ENCODE measurements at places on chromosomes 6 and 20.

DNA sequence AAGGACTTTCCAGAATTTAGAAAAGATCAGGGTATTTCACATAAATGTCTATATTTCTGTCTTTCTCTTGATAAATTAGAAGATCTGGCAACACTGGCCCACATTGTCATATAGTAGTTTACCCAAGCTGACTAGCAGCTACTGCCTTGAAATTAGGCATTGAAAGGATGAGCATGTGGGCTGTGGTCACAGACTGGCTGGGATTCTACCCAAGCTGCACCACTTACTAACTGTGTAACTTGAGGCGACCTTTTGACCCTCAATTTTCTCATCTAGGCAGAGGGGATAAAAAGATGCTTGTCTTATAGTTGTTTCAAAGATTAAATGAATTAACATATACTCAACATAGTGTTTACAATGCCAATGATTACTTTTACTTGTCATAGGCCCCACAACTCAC is 152.7 kb upstream of the BMP2 start:
- no peak for DNase-seq

DNA sequence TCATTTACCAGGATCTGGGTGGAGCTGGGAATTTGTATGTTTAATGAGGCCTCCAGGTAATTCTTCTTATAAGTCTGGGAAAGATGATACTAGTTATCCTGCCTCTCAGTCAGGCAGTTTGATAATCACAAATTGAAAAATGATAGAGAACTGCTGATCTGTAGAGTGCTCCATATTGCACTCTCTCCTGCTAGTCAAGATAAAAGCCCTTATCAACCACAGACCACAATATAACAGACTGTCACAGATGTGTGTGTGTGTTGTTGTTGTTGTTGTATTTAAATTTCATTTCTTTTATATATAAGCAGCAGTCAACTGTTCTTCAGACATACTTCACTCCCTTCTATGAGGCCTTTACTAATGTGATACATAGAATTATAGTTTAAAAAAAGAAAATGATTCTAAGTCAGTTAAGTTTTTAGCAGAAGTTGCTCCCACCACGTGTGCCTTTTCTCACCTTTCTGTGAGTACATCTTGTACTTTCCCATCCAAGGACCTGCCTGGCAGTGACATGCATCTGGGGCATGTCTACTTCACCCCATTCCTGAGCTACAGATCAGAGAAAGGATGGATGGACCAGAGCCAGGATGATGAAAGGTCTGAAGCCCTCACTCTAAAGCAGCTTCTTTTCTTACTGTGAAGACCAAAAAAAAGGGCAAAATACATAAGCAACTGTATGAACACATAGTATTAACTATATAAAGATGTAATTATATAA is 29.8 kb downstream of the TENT5A start:
- no peak for DNase-seq

- DNase-seq = no peak
Measured at GRCh38 chr6:90448836-90449235, 138.0 kb downstream of the MAP3K7 start.

GRCh38 chr6:7309050-7309449 is 3.9 kb downstream of the SSR1 start:
- no peak for DNase-seq

DNA sequence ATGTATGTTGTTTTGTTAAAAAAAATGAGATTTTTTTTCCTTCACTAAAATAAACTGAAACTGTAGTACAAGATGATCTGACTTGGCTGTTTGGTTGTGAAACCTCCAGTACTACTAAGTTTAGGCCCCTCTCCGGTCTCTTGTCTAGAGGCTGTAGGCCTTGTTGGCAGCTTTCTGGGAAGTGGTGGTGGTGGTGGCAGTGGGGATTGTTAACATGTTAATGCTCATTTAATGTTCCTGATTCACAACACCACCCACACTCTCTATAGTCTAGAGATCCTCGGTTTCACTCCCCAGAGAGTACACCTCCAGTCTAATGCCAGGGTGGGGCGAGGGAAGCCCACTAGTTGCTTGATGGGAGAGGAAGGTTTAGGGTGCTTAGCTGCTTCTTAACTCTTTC is 24.1 kb downstream of the STK4 start:
- DNase-seq = no peak

GRCh38 chr20:32482143-32482441 is 103.0 kb downstream of the NOL4L start:
- DNase-seq = no peak

- DNase-seq = no peak
Measured at GRCh38 chr20:272718-273117, 15.2 kb downstream of the DEFB132 start.

GRCh38 chr6:168667428-168667805 is 226.4 kb downstream of the SMOC2 start:
- DNase-seq = no peak

DNA sequence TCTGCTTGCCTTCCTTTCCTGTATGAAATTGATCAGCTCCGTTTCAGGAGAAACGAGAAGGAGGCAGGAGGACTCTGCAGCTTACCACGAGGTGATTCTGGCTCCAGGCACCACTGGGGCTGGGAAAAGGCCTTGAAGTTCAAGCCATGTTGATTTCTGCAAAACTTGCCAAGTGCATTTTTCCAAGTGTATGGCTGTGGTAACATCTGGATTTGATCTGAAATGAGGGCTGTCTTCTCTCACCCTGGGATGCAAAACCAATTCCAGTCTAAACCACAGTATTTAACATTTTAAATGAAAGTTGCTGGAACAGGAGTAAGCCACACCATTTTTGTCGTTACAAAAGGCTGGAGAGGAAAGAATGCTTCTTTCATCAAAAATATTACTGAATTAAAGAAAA is 36.1 kb upstream of the FAM210B start:
- no peak for DNase-seq

- DNase-seq = no peak
Measured at GRCh38 chr6:87939776-87940175, 107.9 kb upstream of the SPACA1 start.

DNA sequence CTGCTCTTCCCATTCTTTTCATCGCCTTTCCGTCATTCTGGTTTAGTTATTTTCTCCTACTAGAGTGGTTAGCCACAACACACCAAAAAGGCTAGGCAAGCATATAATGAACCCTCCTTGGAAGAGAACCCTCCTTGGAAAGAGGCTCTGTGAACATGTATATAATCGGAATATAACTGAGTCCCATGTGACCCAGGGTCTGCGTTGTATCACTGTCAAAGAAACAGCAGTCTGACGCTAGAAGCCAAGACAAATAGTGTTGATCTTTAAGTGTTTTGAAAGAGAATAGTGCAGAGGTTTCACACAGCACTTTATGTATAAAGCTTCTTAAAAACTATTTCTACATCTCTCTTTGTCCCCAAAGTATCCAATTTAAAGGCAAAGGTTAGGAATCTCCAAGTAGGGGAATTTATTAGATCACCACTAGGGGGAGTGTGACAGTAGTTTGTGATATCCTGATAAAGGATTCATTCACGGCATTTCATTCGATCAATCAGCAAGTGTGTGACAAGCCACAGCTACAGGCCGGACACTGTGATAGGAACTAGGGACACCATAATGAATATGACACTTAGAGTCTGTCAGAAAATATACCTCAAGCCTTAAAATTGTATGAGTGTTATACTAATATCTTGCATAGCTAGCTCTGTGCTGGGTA is 395.3 kb downstream of the CD109 start:
- peak; percentile 23 for DNase-seq

DNA sequence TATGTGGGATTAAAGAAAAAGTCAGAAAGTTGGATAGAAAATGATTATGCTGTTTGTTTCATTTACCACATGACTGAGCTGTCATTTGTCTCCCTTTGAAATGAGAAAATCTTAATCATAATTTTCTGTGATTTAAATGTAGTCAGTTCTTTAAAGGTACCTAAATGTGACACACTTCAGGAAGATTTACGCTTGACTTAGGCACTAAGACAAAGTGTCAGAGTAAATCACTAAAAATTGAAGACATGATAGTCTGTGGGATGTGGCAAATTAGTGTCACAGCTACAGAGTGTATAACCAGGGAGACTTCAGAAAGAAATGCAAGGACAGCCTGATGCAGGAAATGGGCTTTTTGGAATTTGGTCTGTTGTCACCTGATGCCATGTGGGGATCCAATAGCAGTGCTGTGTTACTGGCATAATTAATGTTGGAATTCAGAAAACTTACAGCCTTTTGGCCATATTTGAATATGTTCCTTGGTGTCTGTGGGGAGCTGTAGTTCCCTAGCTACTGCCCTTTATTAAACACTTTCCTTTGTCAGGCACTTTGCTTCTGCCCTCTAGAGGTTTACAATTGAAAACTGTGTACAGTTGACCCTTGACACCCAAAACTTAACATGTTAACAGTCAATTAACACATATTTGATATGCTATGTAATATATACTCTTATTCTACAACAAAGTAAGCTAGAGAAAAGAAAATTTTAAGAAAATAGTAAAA is 493.8 kb downstream of the UTRN start:
- peak; percentile 23 for DNase-seq

- no peak for DNase-seq
Measured at GRCh38 chr6:81088145-81088544, 664.3 kb downstream of the TENT5A start.

DNA sequence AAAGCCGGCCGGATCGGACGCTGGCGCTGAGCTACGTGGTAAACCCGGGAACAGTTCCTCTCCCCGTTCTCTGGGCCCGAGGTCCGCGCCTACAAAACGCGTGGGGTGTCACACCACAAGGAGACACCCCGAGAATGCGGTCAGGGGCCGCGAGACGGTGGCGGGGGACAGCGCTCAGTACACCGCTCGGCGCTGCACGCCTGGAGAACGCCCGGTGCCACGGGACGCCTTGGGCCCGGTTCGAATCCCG is 670 bp downstream of the NCOA5 start:
- no peak for DNase-seq

- no peak for DNase-seq
Measured at GRCh38 chr20:16707674-16708073, 22.2 kb upstream of the SNRPB2 start.

DNA sequence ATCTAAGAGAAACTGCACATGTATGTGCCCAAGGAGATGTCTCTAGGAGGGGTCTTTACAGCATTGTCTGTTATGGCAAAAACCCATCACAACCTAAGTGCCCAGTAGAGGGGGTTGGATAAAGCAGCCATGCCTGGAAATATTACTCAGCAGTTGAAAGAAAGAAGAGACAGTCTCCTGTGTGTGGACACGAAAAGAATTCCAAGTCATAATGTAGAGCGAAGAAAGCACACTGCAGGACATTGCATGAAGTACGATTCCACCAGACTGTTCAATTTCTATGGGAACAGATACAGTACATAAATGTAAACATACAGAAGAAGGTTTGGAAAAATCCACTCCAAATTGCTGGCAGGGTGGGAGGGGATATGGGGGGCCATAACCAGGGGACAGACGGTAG is 7.3 kb upstream of the TGM2 start:
- DNase-seq = no peak

- no peak for DNase-seq
Measured at GRCh38 chr6:66481216-66481615, 774.2 kb upstream of the EYS start.

DNA sequence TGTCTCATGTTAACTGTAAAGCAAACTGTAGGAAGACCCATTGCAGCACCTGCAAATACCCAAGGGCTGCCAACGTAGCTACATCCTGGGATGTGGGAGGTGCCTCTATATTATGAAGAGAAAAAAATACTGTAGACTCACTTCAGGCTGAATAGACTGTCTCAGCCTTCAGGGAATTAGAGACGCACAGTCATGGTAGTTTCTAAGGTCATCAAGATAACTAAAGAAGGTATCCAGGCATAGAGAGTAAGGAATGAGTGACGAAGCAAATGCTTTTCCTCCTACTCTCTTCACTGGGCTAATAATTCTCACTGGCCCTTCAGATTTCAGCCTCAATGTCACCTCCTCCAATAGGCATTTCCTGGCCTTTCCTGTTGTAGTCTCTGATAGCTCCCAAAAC is 121.6 kb upstream of the ECI2 start:
- no peak for DNase-seq

DNA sequence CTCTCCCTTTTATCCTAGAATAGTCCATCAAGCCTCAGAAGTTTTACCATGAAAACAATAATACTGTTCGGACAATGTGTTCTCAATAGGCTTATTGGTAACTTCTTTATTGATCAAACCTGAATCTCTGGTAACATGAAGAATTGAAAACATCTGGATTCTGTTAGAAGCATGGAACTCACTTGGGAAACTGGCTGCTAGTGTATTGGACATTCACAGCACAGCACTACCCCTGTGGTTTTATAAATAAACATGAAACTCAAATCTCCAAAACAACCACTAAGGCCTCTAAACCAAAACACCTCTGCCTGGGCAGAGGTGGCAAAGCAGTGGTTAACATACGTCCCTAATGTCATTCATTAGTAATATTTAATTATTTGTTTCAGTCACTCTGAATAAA is 157.6 kb upstream of the KCNQ5 start:
- DNase-seq = no peak

DNA sequence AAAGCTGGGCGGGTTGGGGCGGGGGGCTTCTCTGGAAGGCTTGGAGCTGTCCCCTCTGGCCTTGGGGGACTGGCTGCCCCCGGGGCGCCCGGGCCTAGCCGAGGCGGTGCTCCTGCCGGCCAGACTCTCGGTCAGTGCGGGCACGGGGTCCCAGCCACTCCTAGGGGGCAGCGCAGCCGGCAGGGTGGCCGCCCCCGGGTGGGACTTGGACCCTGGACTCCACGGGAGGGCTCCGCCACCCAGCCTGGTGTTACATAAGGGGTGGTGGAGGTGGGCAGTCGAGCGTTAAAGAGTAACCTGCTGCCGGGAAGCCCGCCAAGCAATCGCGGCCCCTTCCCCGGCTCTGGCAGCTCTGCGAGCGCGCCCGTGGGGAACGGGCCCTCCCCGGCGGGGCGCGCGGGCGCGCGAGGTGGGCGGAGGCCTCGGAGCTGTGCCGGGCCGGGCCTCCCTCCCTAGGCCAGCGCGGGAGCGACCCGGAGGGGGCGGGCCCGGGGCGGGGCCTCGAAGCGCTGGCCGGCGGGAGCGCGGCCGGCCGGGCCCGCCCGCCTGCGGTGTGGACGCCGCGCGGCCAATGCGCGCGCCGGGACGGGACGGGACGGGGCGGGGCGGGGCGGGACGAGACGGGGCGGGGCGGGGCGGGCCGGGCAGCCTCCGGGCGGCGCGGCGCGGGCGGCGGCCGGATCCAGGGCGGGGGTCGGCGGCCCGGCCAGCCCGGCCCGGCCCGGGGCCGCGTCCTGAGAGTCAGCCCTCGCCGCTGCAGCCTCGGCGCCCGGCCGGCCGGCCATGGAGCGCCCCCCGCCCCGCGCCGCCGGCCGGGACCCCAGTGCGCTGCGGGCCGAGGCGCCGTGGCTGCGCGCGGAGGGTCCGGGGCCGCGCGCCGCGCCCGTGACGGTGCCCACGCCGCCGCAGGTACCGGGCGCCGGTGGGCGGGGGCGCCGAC is at the start of gene SLC2A4RG:
Gene SLC2A4RG (plus strand): TSS at position 647 of the 940 bp plus-strand sequence. CDS start 137 bp downstream, at position 784.
- peak; percentile 26 for DNase-seq

- no peak for DNase-seq
Measured at GRCh38 chr6:119533603-119534279, 184.2 kb upstream of the MAN1A1 start.

DNA sequence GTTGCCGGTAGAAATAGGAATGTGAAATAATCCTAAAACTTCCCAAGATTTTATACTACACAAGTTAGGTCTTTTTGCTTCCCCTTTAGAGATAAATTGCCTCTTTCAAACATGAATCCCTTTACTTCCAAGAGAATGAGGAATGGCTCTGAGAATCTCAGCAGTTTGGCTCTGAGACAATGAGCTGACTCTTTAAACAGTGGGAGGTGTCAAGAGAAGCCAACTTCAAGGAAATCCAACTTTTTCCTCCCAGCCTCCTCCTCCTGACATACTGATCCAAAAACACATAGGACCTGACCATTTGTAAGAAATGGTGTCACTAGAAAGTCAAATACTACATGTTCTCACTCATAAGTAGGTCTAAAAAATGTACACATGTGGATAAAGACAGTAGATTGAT is 154.2 kb downstream of the ALDH8A1 start:
- DNase-seq = no peak

GRCh38 chr6:33886673-33887144 is 82.9 kb upstream of the MLN start:
- DNase-seq = no peak
